ENCODE measurements at places on chromosomes 7 and 10.
A peak's percentile ranks its signal among the peaks of the same experiment; 100 is the strongest.

DNA sequence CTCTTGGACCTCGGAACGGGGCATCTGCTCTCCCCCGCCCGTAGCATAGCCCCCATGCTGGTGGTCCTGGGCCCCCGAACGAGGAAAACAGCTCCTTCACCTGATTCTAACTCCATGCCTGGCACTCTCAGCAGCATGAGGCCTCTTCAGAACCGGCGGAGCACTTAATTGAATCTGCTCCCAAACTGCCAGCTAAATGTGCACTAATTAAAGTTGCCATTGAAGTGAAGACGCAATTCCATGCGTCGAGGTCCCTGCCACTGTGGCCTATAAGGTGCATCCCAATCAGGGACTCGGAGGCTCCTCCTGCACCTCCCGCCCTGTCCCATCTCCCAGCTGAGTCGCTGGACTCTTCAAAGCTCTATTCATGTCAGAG, 41.3 kb upstream of the ADGRA1 start:
- DNase-seq = no peak

GRCh38 chr10:19832699-19833098, 16.5 kb downstream of the PLXDC2 start:
- DNase-seq = no peak

DNA sequence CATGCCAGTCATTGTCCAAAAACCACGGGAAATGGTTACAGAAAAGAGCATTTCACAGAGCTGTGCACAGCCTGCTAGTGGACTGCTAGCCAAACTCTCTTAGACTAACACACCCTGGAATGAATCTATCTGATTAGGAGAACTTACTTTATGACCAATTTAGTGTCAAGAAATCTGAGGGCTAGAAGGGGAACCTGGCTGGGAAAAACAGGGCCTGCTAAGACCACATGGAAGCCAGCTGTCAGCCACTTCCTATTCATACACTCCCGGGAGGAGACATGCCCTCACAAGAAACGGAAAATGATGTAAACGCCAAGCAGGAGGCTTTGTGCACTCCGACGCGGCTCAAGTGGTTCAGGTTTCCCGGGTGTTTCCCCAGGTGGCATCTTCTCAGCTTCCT, 54.8 kb downstream of the MPP7 start:
- peak; percentile 49 for DNase-seq

GRCh38 chr10:3780021-3780770, 4.8 kb downstream of the KLF6 start:
- DNase-seq = no peak

DNA sequence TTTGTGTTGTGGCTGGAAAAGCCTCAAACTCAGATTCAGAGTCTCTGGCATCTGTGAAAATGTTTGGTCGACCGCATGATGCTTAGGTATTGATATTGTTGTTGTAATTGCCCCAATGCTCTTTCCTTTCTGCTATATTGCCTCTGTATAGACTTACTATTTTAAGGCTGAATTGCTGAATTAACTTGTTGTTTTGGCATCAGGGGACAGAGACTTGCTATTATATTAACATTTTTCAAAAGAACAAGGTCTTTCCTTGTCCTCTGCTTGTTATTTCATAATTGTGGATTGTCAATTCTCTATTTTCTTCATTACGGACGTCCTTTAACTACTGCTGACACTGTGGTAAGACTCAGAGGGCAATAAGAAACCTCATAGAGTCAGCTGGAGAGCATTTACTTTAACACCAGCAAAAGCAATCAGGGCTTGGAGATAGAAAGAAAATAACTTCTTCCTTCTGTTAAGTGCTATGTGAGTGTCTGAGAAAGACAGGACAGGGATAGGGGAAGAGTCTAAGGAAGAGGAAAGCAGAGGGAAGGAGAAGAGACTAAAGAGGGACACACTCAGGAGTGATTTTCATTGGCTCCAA, 17.6 kb downstream of the CPED1 start:
- no peak for DNase-seq

GRCh38 chr10:14163377-14164086, 167.2 kb downstream of the FRMD4A start:
- peak; percentile 40 for DNase-seq

DNA sequence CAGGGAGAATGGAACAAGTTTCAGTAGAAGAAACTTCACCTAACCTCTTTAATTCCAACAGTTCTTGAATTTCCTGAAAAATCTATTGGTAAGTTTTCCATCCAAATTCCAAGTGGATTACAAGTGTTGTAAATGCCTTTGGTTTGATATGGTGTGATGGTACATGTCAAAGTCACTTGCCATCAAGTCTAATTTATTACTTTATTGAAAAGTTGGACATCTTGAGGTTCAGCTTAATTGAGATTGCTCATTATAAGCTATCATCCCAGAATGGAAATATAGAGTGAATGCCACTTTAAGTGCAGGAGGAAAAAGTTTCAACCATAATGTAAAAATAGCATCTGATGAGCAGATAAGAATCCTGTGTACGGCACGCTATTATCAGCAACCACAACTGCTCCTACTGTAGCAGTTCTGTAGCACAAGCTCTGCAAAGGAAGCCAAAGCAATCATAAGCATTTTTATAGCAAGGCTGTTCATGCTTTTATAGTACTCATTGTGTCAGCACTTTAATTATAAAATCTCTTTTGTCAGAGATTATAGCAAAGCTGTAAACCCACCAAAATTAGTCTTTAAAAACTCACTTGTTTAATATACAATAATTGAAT, 991.8 kb upstream of the PHF14 start:
- no peak for DNase-seq

DNA sequence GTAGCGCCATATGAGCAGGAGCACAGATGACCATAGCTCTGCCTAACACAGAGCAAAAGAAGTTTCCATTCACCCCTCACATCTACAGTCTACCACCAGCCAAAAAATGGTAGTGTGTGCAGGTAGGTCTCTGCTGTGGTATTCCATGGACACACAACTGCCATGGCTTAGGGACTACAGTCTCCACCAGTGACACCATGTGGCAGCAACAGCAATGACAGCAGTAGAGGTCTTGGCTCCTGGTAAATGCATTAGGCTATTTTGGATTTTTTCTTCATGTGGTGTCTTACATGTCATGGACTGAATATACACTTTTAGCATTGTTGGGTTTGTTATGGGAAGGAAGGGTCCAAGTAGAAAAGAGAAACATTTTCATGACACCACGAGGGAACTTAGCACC, 70.1 kb upstream of the CABCOCO1 start:
- no peak for DNase-seq

- DNase-seq = no peak
Observed at GRCh38 chr10:77072361-77072835, 565.2 kb downstream of the KCNMA1 start.

GRCh38 chr10:45399113-45399512, 25.1 kb downstream of the ALOX5 start:
- DNase-seq = no peak

GRCh38 chr7:88477976-88478375, 171.3 kb upstream of the STEAP4 start:
- peak; percentile 30 for DNase-seq

DNA sequence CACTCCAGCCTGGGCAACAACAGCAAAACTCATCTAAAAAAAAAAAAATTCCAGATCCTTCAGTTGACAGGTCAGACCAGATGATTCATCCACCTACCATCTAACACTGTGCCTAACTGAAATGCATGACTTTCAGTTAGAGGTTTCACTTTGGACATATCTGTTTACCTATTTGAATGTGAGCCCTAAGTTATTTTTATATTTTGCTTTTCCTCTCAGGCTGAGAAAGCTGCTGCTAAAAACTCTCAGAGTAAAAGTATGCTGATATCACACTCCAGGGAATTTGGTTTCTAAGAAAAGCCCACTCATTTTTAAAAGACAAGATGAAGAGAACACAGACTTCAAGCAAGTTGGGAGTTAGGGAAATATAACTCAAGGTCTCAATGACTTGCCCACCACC, 126.0 kb downstream of the SGMS1 start:
- no peak for DNase-seq

GRCh38 chr10:48773580-48773979, 88.9 kb downstream of the WDFY4 start:
- DNase-seq = no peak

GRCh38 chr10:119826771-119827170, 45.9 kb downstream of the MCMBP start:
- DNase-seq = no peak

DNA sequence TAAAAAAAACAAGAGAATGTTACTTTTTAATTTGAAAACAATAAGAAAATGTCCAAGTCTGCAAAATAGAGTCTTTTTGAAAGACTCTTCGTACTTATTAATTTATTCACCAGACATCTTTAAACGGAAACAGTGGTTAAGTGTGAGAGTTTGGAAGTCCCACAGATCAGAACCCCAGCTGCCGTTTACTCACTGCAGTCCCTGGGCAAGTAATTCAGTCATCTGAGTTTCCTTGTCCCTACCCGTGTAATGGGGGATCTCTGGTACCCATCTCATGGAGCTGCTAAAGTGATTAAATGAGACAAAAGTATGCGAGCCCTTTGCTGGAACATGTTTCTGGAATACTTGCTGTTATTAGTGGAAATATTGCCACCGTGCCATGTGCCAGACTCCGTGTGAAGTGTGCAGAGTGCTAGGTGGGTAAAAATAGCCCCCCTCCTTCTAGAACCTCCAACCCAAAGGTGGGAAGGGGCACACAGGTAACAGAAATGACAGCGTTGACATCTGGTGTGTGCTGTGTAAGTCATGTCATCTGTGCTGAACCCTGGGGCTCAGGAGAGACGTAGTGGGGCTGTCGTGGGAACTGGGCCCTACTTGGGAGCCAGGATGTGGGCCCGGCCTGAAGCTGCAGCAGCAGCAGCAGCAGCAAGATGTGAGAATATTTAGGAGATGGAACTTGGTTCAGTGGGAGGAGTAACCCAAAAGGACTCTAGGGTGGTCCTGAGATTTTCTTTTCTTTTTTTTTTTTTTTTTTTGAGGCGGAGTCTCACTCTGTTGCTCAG, 140.5 kb downstream of the CUX1 start:
- DNase-seq = no peak

GRCh38 chr7:104973909-104974415, 40.0 kb upstream of the KMT2E start:
- peak; percentile 46 for DNase-seq

DNA sequence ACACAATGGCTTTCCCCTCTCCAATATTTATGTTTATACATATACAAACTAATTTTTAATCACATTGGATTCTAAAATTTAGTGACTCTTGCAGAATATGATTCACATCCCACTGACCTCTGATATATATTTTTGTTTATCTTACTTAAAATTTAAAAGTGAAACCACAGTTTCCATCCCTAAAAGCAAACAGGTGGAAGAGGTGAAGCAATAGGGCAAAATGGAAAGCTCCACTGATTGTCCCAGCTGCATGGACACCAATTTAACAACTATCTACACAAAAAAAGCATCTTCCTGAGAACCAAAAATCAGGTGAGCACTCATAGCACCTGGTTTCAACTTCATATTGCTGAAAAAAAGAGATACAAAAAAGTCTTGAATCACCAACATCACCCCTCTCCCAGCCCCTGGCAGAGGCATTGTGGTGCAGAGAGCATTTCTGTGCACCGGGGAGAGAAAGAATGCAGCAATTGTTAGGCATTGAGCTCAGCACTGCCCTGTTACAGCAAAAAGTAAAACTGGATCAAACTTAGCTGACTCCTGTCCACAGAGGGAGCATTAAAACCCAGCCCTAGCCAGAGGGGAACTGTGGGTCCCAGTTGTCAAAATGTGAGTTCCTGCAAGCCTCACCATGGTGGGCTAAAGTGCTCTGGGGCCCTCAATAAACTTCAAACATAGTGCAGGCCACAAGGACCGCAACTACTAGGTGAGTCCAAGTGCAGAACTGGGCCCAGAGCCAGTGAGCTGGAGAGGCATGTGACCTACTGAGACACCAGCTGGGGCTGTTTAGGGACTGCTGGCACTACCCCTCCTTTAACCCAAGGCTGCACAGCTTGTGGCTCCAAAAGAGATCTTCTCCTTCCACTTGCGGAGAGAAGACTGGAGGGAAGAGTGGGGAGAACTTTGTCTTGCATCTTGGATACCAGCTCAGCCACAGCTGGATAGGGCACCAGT, 92.1 kb downstream of the SIRT1 start:
- peak; percentile 42 for DNase-seq

- no peak for DNase-seq
Observed at GRCh38 chr7:29332875-29333855, 138.6 kb downstream of the CHN2 start.

GRCh38 chr10:1009071-1009494, 16.6 kb downstream of the IDI2 start:
- DNase-seq = no peak

DNA sequence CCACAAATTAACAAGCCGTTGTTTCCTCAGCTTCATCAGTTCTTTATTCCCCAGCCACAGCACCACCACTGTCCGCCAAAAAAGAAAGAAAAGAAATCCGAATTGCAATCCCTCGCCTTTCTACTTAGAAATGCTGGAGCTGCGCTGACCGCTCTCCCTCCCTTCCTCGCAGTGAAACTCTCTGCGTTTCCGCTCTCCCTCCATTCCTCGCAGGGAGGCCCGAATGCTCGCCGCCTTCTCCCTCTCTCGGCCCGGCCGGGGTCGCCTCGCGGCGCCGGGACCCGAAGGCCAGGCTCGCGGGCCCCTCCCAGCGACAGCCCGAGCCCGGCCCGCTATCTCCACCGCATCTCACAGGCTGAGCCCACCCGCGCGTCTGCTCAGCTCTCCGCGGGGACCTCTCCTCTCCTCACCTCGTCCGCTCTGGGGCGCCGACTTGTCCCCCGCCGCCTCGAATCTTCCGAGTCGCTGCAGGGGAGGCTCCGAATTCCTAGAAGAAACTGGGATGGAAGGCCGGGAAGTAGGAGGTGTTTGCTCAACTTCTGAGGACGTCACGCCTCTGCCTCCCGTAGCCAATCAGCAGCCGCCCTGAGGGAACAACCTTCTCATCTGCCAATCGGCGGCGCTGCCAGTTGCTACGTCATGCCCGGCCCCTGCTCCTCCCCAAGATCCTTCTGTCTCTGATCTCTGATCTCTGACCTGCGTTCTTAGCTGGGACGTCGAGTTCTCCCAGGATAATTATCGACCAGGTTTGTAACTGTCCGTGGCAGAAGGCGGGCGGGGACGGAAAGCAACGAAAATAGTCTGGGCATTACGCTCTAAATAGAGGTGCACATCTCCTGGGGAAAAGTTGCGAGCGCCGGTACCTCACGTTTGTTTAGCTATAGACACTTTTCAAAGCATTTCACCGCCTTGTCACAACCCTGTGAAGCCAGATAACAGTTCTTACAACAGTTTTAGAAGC, at the start of gene AASS:
Gene AASS, minus strand, starts transcription at position 499 of the 961 bp plus-strand sequence. CDS start 10,523 bp downstream, outside the sequence.
- DNase-seq = peak; percentile 97

DNA sequence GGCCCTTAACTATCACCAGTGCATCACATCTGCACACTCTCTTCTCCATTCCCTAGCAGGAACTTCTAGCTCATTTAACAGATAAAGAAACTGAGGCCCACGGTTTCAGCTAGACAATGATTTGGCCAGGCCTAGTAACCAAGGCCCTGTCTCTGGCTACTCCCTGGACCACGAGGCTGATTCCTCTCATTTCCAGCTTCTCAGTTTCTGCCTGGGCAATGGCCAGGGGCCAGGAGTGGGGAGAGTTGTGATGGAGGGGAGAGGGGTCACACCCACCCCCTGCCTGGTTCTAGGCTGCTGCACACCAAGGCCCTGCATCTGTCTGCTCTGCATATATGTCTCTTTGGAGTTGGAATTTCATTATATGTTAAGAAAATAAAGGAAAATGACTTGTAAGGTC, 13.5 kb downstream of the AQP1 start:
- no peak for DNase-seq
